ENCODE measurements at places on chromosomes 12 and 14. TPM values are rescaled to one million over a fixed set of nuclear protein-coding genes. Genes with fewer than 3 reads are reported as not detected.

GRCh38 chr14:61498303-61498702 lies 176.9 kb downstream of the PRKCH start:
- H3K4me3 ChIP-seq = no peak overlapping the region
- no peak for DNase-seq
- no peaks in the 10 kb centered on the region for H3K27me3 ChIP-seq
- H3K4me1 ChIP-seq = peaks cover 8% of the 10 kb centered on the region
- H3K36me3 ChIP-seq = no peaks in the 10 kb centered on the region

- no peak overlapping the region for H3K4me3 ChIP-seq
- H3K27ac ChIP-seq = no peak overlapping the region
- H3K4me1 ChIP-seq = peaks cover 20% of the 10 kb centered on the region
- no peaks in the 10 kb centered on the region for H3K27me3 ChIP-seq
- peaks cover 14% of the 10 kb centered on the region for H3K36me3 ChIP-seq
Observed at GRCh38 chr12:131421509-131422186, 289.2 kb upstream of the SFSWAP start.

SLC39A5 gene
- 0.65 TPM for total RNA-seq

- no peak for DNase-seq
- no peaks in the 10 kb centered on the region for H3K27me3 ChIP-seq
- H3K4me3 ChIP-seq = no peak overlapping the region
- H3K27ac ChIP-seq = no peak overlapping the region
- H3K36me3 ChIP-seq = no peaks in the 10 kb centered on the region
- no peaks in the 10 kb centered on the region for H3K4me1 ChIP-seq
Observed at GRCh38 chr12:107435072-107435471, 250.5 kb upstream of the PWP1 start.

DNA sequence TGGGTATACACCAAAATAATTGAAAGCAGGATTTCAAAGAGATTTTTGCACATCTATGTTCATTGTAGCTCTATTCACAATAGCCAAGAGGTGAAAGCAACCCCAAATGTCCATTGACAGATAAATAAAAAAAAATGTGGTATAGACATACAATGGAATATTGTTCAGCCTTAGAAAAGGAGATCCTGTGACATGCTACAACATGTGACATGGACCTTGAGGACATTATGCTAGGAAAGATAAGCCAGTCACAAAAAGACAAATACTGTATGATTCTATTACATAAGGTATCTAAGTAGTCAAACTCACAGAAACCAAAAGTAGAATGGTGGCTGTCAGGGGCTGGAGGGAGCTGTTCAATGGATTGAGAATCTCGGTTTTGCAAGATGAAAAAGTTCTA lies 12.1 kb downstream of the GPRC5D start:
- no peak for DNase-seq
- no peak overlapping the region for H3K4me3 ChIP-seq
- peaks cover 3% of the 10 kb centered on the region for H3K27me3 ChIP-seq
- H3K36me3 ChIP-seq = no peaks in the 10 kb centered on the region

GRCh38 chr12:45379261-45379660 lies 163.4 kb downstream of the ANO6 start:
- no peaks in the 10 kb centered on the region for H3K4me1 ChIP-seq
- H3K36me3 ChIP-seq = peaks cover 16% of the 10 kb centered on the region
- H3K4me3 ChIP-seq = no peak overlapping the region
- H3K27me3 ChIP-seq = no peaks in the 10 kb centered on the region
- DNase-seq = no peak
- H3K27ac ChIP-seq = no peak overlapping the region

RBP5 gene
- 0.65 TPM for total RNA-seq

DNA sequence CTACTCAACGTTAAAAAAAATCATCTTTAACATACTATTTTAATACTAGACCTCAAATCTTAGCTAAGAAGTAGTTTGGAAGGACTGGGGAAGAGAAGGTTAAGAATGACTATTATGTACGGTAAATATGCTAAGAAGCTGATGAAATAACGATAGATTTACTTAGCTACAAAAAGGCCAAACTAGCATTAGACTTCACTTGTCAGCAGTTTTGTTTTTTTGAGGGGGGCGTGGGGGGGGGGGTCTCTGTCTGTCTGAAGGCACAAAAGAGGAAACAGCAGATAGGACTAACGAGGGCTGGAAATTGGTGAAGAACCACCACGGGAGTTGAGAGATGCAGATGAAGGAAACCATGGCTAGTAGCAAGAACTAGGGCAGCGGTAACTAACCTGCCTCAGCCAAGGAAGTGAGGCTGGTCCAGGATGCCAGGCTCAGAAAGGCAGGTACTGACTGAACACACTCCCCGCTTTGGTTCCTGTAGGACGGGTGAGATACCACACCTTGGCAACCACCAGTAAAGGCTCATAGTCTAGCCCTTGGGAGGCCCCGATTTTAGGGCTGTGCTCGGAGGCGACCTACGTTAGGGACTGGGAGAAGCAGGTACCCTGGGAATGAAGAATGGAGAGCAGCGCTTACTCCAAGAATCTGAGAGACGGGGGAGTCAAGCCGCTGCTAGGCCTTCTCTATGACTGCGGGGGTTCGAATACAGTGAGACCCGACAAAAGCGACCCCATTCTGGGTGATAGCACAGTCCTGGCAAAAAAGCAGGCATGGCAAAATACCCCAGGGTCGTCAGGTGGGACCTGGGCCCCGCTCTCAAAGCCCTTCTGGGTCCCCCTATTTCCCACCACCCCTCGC lies 675 bp downstream of the NEDD8 start:
- H3K4me1 ChIP-seq = peaks cover 46% of the 10 kb centered on the region
- H3K27ac ChIP-seq = peak overlapping the region; percentile 94
- H3K36me3 ChIP-seq = no peaks in the 10 kb centered on the region
- peak overlapping the region; percentile 92 for H3K4me3 ChIP-seq
- no peak for DNase-seq
- H3K27me3 ChIP-seq = no peaks in the 10 kb centered on the region

- no peak overlapping the region for H3K27ac ChIP-seq
- H3K4me1 ChIP-seq = no peaks in the 10 kb centered on the region
- no peak overlapping the region for H3K4me3 ChIP-seq
- no peaks in the 10 kb centered on the region for H3K27me3 ChIP-seq
Observed at GRCh38 chr14:71549421-71550050, 382.7 kb upstream of the RGS6 start.

- H3K4me1 ChIP-seq = peaks cover 12% of the 10 kb centered on the region
- H3K36me3 ChIP-seq = no peaks in the 10 kb centered on the region
- DNase-seq = no peak
- peaks cover 5% of the 10 kb centered on the region for H3K27me3 ChIP-seq
Observed at GRCh38 chr12:48857278-48857994, 5.5 kb upstream of the DDX23 start.

RAB2B gene
- 31.6 TPM for total RNA-seq

DNA sequence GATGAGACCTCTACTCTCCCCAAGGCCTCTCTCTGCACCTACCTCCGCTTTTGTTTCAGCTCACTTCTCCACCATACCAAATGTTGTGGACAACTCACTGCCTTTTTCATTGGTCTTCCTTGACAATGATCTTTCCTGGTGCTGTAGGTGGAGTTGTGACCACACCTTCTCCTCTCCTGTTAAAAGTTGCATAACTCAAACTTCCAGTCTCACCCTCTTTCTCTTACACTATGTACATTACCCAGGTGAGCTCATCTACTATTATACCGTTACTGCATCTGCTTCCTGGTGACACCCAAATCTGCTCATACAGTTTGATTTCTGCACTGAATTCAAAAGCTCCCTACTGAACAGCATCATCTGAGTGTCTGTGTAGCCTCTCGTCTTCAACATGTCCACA lies 542.8 kb downstream of the GALC start:
- H3K36me3 ChIP-seq = no peaks in the 10 kb centered on the region
- H3K27ac ChIP-seq = no peak overlapping the region
- H3K4me3 ChIP-seq = no peak overlapping the region

GRCh38 chr12:12582895-12583303 lies 20.2 kb upstream of the DUSP16 start:
- H3K27me3 ChIP-seq = no peaks in the 10 kb centered on the region
- H3K4me3 ChIP-seq = no peak overlapping the region
- H3K36me3 ChIP-seq = no peaks in the 10 kb centered on the region
- no peak for DNase-seq
- H3K27ac ChIP-seq = no peak overlapping the region

SRGAP1 gene
- 14.8 TPM for total RNA-seq

ERP27 gene
- not detected for total RNA-seq

AMDHD1 gene
- 0.30 TPM for total RNA-seq

GRCh38 chr12:46491548-46491947 lies 119.0 kb upstream of the SLC38A2 start:
- no peaks in the 10 kb centered on the region for H3K4me1 ChIP-seq
- H3K4me3 ChIP-seq = no peak overlapping the region
- H3K36me3 ChIP-seq = no peaks in the 10 kb centered on the region
- no peaks in the 10 kb centered on the region for H3K27me3 ChIP-seq

SLC7A8 gene
- 9.4 TPM for total RNA-seq

- peak; percentile 63 for DNase-seq
- no peaks in the 10 kb centered on the region for H3K36me3 ChIP-seq
- H3K27ac ChIP-seq = peak overlapping the region; percentile 71
- peaks cover 3% of the 10 kb centered on the region for H3K27me3 ChIP-seq
Observed at GRCh38 chr12:6423267-6424007, 21.3 kb upstream of the CD27 start.

ZDHHC22 gene
- 5.9 TPM for total RNA-seq

GRCh38 chr12:5514545-5514944 lies 82.6 kb downstream of the NTF3 start:
- H3K4me3 ChIP-seq = no peak overlapping the region
- H3K4me1 ChIP-seq = peaks cover 7% of the 10 kb centered on the region
- H3K27me3 ChIP-seq = peaks cover 31% of the 10 kb centered on the region
- H3K27ac ChIP-seq = no peak overlapping the region
- no peak for DNase-seq
- no peaks in the 10 kb centered on the region for H3K36me3 ChIP-seq

GRCh38 chr12:106144847-106145246 lies 6.1 kb upstream of the NUAK1 start:
- H3K27me3 ChIP-seq = no peaks in the 10 kb centered on the region
- H3K36me3 ChIP-seq = peaks cover 5% of the 10 kb centered on the region
- peaks cover 67% of the 10 kb centered on the region for H3K4me1 ChIP-seq
- no peak overlapping the region for H3K27ac ChIP-seq
- no peak for DNase-seq

- H3K27me3 ChIP-seq = no peaks in the 10 kb centered on the region
- peaks cover 59% of the 10 kb centered on the region for H3K4me1 ChIP-seq
- no peaks in the 10 kb centered on the region for H3K36me3 ChIP-seq
- H3K27ac ChIP-seq = peak overlapping the region; percentile 81
- H3K4me3 ChIP-seq = peak overlapping the region; percentile 96
Observed at GRCh38 chr12:121628536-121628935, 2.2 kb downstream of the ORAI1 start.

DNA sequence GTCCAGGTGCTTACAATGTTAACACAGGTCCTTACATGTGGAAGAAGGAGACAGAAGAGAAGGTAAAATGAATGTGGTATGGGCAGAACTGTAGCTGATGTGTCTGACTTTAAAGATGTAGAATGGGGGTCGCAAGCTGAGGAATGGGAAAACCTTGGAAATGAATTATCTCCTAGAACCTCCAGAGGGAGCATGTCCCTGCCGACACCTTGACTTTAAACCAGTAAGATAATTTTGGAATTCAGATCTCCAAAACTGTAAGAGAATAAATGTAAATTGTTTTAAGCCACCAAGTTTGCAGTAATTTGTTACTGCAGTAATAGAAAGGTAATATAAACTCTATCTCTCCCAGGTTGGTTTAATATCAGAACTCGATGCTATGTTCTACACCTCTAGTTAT lies 80.1 kb upstream of the ALG10 start:
- DNase-seq = no peak
- H3K36me3 ChIP-seq = no peaks in the 10 kb centered on the region
- peaks cover 3% of the 10 kb centered on the region for H3K27me3 ChIP-seq
- no peak overlapping the region for H3K27ac ChIP-seq

NID2 gene
- total RNA-seq = 42.5 TPM

TTC9 gene
- total RNA-seq = 4.2 TPM

GRCh38 chr14:104212206-104213095 lies 74.1 kb downstream of the KIF26A start:
- H3K4me3 ChIP-seq = no peak overlapping the region
- H3K27ac ChIP-seq = no peak overlapping the region

DNA sequence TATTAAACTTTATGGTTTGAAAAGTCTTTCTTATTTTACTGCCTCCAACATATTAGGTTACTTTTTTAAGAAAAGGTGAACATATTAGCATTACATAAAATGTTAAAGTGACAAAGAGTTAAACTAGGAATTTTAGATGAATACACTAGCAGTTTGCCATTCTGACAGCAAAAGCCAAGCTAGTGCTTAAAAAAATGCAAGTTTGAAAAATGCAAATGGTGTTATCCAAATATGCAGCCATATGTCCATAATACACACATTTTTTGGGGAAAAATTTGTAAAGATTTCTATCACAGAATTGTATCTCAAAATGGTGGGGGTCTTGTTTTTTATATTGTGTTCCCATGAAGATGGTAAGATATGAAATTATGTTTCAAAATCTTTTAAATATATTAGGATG lies 466.1 kb downstream of the FOXG1 start:
- no peak for DNase-seq
- peaks cover 5% of the 10 kb centered on the region for H3K27me3 ChIP-seq
- no peaks in the 10 kb centered on the region for H3K4me1 ChIP-seq
- H3K4me3 ChIP-seq = no peak overlapping the region
- no peaks in the 10 kb centered on the region for H3K36me3 ChIP-seq
- no peak overlapping the region for H3K27ac ChIP-seq

GRCh38 chr12:75751769-75752471 lies 240.5 kb upstream of the KRR1 start:
- H3K27ac ChIP-seq = no peak overlapping the region
- H3K4me1 ChIP-seq = peaks cover 4% of the 10 kb centered on the region
- peaks cover 3% of the 10 kb centered on the region for H3K36me3 ChIP-seq
- no peaks in the 10 kb centered on the region for H3K27me3 ChIP-seq

- H3K27me3 ChIP-seq = no peaks in the 10 kb centered on the region
- H3K27ac ChIP-seq = no peak overlapping the region
- DNase-seq = no peak
- no peak overlapping the region for H3K4me3 ChIP-seq
- H3K36me3 ChIP-seq = no peaks in the 10 kb centered on the region
- peaks cover 24% of the 10 kb centered on the region for H3K4me1 ChIP-seq
Observed at GRCh38 chr12:26728205-26729050, 104.6 kb downstream of the ITPR2 start.

DNA sequence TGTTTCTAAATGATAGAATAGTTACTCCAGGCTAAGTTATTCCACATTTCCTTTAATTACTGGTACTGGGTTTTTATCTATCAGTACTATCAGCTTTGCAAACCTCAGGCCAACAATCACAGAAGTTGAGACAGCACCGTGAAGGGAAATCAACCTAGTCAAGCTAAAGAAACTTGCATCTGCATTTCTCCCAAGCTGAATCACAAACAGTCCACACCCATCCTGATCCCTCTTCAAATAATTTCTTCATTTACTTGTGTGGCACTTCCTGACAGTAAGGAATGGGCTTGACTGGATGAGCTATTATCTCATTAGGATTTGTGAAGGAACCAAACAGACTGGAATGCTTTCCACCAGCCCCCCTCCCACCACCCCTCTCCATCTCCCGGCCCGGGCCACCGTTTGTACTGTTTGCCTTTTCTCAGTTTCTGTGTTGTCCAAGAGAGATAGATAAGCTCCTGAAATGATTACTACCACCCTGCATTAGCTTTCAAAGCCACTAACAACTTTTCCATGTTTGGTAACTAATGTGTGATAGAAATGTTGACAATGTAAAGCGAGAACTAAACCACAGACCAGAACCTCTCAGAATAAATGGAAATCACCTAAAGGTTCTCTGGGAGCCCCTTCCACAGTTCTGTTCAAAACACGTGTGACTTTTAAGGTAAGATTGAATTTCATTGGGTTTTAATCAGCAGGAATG lies 236.3 kb downstream of the SLC25A21 start:
- DNase-seq = no peak
- H3K36me3 ChIP-seq = no peaks in the 10 kb centered on the region
- H3K4me3 ChIP-seq = no peak overlapping the region
- H3K27ac ChIP-seq = no peak overlapping the region
- peaks cover 15% of the 10 kb centered on the region for H3K27me3 ChIP-seq

RASSF8 gene
- 50.5 TPM for total RNA-seq

All from neural crest cell (in vitro differentiated cells).